CD8-positive, alpha-beta T cell (primary cell): ENCODE measurements at places on chromosomes 2 and 18.

GRCh38 chr2:11870064-11870463 is 123.6 kb downstream of the LPIN1 start:
- DNase-seq = no peak

DNA sequence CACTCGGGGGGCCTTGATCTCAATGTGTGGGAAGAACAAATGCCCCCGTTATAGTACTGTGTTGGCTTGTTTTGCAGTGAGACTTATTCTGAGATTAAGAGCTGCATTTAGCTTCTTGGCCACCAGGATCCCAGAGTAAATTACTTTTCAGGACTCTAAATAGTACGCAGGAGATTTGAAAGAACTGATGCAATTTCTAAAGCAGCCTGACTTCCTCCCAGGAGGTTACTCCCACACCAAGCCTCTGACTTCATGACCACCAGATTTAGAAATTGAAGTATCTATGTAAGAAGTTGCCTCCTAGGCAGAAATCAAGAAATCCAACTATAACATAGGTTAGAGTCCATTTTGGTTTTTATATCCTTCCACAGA is 67.0 kb downstream of the FEZ2 start:
- DNase-seq = no peak

- no peak for DNase-seq
These were observed 797.3 kb downstream of the BCL11A start for GRCh38 chr2:59756150-59756549.

DNA sequence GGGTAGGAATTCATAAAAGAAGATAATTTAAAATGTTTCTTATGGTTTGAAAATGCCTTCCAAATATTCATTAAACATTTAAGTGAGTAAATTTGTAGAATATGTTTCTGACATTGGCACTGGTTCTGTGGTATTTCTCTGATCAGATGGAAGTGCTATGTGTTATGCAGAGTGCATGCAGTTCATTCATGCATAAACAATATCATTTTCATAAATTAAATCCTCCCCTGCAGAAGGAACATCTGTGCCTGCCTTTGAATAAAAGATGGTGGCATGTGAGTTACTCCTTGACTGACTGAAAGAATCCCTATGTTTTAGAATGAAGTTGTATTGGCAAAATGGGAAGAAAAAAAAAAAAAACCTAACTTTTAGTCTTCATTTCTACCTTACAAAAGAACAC is 5.9 kb downstream of the NEUROD1 start:
- DNase-seq = no peak

- no peak for DNase-seq
These were observed 36.4 kb upstream of the CXCR4 start for GRCh38 chr2:136154384-136154783.

DNA sequence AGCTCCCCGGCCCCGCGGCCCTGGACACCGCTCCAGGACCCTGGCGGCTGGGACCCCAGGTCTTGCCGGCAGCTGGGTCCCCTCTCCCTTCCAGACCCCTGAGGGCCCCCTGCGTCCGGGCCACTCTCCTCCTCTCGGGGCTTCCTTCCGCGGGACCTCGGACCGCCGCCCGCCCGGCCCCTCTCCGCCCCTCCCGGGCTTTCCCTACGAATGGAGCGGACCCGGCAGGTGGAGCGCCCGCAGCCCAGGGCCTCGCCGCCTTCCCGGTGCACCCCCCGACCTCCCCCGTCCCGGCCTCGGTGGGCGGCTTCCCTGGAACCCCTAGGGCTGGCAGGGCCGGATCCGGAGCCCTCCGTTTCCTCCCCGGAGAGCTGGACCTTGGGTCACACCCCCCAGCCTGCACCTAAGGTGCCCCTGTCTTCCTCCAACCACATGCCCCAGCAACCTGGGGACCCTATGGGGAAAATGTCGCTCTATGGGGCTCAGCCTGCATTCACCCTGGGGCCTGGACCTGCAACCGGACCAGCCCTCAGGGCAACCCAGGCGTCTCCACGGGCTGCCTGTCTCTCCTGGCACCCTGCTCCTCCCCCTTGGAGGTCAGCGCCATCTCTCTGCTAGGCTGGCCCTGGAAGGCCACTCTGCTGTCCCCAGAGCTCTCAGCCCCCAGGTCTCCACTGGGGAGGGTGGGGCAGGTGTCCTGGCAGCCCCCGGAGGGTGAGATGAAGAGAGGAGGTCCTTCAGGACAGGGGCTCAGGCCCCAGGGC is 730 bp downstream of the B3GNT7 start:
- DNase-seq = no peak

DNA sequence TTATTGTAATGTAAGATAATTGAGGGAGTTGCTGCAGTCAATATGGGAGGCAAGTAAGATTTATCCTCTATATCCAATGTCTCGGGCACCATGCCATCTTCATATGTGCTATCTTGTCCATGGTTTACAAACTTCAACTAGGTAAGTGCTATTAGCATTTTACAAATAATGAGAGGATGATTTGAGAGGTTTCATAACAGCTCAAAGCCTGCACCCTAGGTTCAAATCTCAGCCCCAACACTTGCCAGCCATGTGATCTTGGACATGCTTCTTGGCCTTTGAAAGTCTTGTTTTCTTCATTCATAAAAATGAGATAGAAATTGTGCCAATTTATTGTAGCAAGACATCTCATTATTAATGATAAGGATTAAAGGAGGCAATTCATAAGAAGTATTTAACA is 108.8 kb downstream of the RND3 start:
- no peak for DNase-seq

- DNase-seq = no peak
These were observed 35.1 kb downstream of the MAPRE2 start for GRCh38 chr18:35076135-35076924.

DNA sequence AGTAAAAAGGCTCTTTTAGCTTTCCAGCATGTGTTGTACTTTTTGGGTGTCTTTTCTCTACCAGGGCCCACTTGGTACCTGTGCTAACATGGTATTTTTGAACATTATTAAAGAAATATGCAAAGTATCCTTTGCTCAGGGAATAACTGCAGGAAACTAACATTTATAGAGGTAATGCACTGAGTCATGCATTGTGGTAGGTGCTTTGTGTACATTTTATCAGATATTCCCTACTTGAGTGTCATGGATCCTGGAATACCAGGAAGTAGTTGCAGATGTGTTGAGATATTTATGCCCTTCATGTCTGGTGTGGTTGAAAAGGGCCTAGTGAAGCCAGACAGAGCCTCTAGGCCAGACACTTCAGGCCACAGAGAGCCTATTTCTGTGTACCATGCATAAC is 215.5 kb upstream of the CYRIA start:
- no peak for DNase-seq

GRCh38 chr18:50518787-50519546 is 40.9 kb upstream of the MAPK4 start:
- DNase-seq = no peak

- no peak for DNase-seq
These were observed 2.3 kb downstream of the RUFY4 start for GRCh38 chr2:218071218-218071937.

- no peak for DNase-seq
These were observed 465.4 kb upstream of the TNP1 start for GRCh38 chr2:217325251-217325650.

DNA sequence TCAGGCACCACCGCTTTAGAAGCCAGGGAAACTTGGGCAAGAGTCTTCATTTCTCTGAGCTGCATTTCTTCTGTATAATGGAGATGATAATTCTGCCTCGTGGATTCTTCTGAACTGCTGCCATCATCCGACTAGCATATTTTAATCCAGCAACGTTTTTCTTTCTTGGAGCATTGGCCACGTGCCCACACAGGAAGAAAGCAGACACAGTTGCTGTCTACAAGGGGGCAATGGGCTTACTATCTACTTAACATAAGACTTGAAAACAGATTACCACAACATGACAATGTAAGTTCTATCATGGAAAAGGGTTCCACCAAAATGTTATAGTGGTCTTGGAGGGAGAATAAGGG is 176.5 kb downstream of the FAM210A start:
- no peak for DNase-seq

DNA sequence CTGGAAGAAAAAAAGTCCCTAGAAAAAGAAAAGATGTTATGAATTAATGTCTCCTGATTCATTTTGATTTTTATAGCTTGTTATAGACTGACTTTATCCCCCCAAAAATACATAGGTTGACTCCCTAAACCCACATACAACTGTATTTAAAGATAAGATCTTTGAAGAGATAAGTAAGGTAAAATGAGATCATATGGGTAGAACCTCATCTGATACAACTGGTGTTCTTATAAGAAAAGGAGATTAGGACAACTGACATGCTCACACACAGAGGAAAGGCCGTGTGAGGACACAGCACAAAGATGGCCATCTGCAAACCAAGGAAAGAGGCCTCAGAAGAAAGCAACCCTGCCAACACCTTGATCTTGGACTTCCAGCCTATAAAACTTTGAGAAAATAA is 117.5 kb downstream of the CD226 start:
- DNase-seq = no peak

DNA sequence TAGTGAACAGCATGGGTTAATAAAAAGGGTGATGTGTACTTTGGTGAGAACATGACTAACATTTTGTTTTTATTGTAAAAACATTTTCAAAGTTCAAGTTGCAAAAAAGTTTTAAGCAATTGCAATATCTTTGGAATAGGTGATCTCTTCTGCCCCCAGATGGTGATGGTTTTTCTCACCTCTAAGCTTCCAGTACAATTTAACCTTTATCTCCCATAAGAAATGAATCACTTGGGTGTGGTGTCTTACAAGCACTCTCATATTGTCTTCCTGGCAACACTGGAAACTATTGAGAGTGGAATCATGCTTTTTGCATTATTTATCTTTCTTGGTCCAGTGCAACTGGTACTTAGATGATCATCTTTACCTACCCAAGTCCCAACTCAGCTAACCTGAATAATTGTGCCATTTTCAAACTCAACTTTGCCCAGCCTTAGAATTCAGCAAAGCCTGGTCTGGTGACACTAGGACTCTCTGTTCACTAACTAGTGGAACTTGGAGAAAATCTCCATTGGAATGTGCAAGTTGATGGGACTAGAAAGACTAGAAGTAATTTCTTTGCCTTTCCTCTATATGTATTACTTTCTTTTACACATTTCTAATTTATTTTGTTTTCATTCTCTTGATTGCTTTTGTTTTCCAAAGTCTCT is 964.7 kb upstream of the ZEB2 start:
- no peak for DNase-seq
